Vagina (tissue), 2 donors: ENCODE measurements at places on chromosomes 5 and 9.

- no peak for DNase-seq
Measured at GRCh38 chr9:132609184-132609583, 26.8 kb downstream of the BARHL1 start.

DNA sequence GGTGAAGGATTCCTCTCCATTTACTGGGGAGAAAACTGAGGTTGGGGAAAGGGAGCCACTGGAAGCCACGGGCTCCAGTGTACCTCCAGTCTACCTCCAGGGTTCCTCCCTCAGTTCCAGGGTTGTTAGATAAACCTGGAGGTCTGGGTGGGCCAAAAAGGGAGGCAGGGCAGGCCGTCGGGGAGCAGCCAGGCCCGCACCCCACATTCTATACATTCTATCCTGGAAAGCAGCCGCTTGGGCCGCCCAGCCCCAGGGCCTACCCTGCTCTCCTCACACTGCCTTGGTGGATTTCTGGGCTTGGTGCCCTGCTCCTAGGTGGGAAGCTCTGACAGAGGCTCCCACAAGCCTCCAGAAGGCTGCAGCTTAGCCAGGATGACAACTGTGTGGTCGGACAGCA lies 18.1 kb upstream of the SUSD3 start:
- no peak for DNase-seq

GRCh38 chr5:57734296-57734695 lies 251.7 kb upstream of the ACTBL2 start:
- DNase-seq, result no peak

GRCh38 chr5:83726912-83727311 lies 6.3 kb upstream of the HAPLN1 start:
- no peak for DNase-seq

DNA sequence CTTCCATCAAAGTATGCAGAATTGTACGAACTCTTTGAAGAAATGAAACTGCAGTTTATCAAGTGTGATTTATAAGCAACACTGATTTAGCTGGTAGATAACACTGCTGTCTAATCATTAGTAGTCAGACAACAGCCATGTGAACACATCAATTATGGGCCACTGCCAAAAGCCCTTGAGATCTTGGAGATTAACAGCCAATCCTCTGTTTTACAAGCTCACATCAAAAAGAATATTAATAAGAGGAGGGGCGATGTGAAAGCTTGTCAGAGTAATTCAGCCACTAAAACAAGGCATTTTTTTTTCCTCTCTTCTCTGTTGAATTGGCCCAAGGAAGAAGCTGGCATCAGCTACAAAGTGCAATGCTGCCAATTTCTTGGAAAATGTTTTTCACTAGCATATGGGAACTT lies 28.1 kb downstream of the ZNF608 start:
- DNase-seq, result no peak

DNA sequence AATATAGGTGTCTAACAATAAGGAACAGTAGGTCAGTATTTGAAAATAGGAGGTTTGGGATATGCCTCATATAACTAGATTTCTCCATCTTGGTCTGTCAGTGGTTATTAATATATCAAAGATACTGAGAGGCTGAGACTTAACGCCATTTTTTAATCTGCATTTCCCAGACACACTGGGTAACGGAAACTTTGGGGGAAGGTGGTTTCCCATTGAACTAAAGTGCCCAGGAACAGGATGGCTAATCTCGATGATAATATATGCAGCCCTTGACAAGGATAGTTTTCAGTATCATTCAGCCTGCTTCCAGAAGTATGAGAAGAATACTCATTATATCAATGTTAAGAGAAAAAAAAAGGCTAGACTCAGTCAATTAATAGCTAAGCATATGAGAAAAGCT lies 30.7 kb downstream of the EFNA5 start:
- DNase-seq, result no peak

DNA sequence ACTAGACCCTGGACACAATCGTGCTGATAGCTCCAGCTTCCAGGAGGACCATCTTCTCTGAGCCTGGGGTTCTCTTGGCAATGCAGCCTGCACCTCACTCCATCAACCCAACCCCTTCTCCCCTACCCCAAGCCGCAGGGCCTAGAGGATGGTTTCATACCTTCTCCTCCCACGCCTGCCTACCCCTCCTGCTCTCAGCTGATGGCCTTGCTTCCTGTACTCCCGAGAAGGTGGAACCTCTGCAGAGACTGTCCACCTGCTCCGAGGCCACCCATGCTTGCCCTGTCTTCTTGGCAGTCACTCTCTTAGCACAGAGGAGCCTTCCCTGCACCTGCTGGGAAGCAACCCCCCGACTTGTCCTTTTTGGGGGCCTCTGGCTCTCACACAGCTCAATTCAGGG lies 241.9 kb downstream of the IRX2 start:
- no peak for DNase-seq

GRCh38 chr9:101566904-101567724 lies 27.7 kb downstream of the PPP3R2 start:
- DNase-seq, result no peak

DNA sequence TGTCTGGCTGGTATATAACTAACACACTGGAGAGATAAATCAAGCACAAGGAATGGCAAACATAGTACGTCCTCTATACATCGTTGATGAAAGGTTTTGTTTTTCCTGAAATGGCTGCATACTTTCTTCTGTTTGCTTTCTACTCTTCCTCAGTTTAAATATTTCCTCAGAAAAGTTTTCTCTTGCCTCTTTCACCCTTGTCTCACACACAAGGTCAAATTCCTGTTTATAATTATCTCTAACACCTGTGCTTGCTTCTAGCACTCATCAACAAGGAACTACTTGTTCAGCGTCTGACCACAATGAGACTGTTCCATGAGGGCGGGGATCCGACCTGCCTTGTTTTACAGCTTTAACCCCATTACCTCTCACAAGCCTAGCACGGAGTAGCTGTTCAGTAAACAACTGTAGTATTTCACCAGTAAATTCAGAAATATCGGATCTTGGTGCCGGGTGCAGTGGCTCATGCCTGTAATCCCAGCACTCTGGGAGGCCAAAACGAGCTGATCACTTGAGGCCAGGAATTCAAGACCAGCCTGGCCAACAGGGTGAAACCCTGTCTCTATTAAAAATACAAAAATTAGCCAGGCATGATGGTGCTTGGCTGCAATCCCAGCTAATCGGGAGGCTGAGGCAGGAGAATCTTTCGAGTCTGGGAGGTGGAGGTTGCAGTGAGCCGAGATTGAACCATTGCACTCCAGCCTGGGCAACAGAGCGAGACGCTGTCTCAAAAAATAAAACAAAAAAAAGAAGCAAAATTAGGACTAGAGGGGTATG lies 37.0 kb downstream of the NR6A1 start:
- no peak for DNase-seq

GRCh38 chr5:145939540-145940065 lies 3.2 kb downstream of the SH3RF2 start:
- DNase-seq, result no peak

DNA sequence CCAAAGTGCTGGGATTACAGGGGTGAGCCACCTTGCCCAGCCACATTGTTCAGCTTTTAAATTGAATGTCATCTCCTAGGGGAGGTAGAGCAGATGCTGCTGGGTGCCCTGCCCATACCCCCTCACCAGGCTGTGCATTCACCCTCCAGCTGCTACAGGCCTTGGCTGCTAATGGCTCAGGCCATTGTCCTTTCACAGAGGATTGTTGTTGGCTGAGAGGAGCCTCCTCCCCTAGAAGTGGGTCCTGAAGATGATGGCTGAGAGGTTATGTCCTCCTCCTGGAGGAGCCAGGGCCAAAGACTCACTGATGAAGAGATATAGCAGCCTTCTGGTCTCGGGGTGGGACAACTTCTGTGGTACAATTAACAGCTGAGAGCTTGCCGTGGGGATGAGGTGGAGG lies 74.6 kb downstream of the PHAX start:
- no peak for DNase-seq

- DNase-seq, result no peak
Measured at GRCh38 chr9:128285033-128285784, 9.1 kb downstream of the SWI5 start.

DNA sequence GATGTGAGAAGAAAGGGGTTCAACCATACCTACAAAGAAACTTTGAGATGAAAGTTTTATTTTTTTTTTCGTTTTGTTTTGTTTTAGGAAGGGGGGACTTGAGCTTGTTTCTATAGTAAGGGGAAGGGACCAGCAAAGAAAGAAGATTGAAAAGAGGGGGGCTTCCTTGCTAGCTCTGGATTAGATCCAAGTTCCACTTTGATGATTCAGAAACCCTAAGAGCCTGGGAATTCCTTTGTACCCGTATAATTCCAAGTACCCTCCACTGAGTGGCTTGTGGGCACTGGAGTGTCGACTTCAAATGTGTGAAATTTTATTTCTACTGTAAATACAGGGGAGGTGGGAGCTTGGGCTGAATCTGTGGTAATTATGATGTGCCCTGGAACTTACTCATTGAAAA lies 10.9 kb downstream of the MAMDC2 start:
- DNase-seq, result no peak
